ENCODE measurements at places on chromosomes 5 and 9.

DNA sequence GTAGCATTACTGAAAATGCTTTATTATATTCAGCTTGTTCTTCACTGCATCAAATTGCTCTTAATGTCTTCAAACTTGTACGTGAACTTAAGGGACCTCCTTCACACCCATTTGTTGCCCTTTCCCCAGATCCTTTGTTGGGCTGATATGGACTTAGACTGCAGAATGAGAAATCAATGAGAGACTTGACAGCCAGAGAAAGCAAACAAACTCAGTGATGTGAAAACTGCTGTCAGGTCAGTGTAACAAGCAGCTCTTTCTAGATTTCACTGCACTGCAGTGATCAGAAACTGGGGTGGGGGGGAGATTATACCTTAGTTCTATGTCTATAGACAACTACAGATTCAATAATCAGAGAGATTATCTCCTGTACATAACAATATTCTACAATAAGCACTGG is 491.0 kb upstream of the DAP start:
- DNase-seq = no peak

DNA sequence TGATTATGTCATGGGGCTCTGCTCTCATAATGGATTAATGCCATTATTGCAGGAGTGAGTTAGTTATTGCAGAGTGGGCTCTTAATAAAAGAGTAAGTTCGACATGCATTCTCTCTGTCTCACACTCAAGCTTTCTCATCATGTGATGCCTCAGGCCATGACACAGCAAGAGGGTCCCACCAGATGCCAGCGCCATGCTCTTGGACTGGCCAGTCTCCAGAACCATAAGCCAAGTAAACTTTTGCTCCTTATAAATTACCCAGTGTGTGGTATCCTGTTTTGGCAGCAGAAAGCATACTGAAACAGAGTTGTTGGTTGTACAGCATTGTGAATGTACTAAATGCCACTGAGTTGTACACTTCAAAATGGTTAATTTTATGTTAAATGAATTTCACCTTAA is 138.1 kb downstream of the MYO10 start:
- DNase-seq = no peak

DNA sequence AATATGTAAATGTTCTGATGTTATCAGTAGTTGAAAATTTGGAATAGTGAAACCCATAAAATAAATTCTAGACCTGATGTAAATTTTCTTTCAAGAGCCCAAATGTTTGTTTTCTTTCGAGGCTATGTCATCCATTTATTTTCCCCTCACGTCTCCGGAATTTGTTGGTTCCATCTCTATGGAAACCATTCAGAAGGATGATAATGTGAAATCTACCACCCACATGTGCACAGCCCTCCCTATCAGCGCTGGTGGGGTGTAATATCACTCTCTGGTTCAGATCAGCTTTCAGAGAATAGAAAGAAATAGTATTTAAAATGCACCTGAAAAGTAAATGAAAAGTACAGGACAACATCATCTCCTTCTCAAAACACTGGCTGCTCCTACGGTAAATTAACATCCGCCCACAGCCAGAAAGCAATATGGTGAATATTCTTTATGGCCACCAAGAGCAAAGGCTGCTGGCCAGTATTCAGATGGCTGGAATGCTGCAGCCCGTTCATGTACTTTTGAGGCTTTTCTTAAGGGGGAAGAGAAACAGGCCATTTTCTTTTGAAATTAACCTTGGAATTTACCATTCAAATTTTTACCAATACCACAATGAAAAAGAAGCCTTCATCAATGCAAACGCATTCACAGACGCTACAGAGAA is 28.5 kb downstream of the GLDC start:
- no peak for DNase-seq

- no peak for DNase-seq
These were observed 69.0 kb upstream of the PHYKPL start for GRCh38 chr5:178301641-178302040.

DNA sequence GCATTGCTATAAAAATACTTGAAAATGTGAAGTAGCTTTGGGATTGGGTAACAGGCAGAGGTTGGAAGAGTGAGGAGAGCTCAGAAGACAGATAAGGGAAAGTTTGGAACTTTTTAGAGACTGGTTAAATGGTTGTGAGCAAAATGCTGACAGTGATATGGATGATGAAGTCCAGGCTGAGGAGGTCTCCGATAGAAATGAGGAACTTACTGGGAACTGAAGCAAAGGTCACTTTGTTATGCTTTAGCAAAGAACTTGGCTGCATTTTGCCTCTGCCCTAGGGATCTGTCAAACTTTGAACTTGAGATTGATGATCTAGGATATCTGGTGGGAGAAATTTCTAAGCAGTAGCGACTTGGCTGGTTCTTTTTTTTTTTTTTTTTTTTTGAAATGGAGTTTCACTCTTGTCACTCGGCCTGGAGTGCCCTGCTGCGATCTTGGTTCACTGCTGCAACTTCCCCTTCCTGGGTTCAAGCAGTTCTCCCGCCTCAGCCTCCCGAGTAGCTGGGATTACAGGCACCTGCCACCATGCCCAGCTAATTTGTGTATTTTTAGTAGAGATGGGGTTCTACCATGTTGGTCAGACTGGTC is 998.9 kb downstream of the TLE1 start:
- DNase-seq = no peak

DNA sequence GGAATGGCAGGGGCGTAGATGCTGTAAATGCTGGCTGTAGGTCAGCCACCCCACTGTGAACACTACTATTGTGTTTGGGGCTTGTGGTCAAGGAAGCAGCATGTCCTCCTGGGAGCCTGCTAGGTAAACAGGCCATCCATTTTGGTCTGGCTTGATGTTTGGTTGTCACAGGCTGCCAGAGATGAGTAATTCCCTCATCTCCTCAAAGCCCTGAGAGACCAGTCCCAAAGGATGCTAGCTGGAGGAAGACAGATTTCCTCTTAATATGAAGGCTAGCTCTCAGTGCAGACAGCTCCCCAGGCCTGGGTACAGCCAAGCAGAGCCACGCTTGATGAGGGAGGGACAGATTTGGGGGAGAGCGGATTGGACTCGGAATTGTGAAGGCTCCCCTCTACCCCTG is 72.5 kb upstream of the MAP1B start:
- no peak for DNase-seq
